ENCODE measurements at places on chromosomes 3 and 15.

DNA sequence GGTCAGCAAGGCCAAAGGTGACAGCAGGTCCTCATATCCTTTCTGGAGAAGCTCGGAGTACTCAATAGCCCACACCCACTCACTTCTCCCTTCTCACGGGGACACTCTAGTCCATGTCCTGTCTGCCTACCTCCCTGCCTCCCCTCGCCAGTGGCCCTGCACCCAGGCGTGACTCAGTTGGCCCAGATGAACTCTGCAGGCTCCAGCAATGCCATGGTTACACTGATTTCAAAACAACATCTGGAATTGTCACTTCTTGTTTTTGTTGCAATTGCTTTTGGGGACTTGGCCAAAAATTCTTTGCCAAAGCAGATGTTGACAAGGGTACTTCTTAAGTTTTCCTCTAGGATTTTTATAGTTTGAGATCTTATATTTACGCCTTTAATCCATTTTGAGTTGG is 13.0 kb downstream of the IL16 start:
- no peak for DNase-seq

GRCh38 chr3:154776549-154777225 is 303.4 kb upstream of the MME start:
- no peak for DNase-seq

DNA sequence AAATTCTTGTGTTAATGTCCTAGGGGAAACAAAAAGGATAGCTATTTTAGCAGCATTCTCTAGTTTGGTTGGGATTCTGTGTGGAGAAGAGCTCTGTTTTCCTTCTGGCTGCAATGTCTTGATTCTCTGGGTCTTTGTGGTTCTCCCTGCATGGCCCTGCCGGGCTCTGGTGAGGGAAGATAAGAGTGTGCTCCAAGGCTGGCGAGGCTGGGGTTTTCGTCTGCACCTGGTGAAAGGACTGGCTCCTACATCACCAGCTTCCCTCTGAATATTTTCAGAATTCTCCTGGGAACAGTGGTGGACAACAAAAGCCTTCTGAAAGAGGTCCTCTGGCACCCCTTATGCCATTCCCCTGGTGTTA is 38.1 kb upstream of the SFMBT1 start:
- no peak for DNase-seq

GRCh38 chr3:170585008-170585936 is 603 bp downstream of the SLC7A14 start:
- no peak for DNase-seq

DNA sequence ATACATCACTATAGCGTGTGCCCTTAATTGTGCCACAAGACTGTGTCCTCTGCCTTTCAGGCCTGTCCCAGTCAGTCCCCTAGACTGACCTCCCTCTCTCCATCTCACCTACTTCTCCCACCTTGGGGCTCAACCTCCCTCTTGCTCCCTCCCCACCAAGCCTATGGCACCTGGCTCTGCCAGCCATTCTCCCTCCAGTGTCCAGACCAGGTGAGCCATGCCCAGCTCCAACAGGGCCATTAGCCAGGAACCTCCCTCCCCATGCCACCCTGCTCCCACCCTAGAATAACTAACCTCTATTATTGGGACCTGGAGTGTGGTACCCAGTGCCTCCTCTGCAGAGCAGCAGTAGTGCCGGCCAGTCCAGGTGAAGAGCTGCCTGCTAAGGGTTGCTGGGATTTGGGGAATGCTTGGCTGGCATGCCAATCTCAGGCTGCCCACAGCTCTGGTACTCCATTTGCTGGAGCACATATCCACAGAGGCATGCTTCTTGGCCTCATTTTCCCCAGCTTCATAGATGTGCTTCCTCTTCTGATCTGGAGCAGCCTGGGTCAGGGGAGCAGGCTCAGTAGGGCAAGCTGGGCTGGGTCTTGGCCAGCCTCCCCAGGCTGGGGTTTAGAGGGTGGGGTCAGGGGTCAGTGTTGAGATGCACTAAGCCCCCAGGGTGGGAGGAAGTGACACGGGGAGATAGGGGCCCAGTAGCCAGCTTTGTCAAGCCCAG is 38.8 kb downstream of the SAXO2 start:
- no peak for DNase-seq

Data from amygdala (tissue), 56 donors.